ENCODE measurements at places on chromosomes 2 and 18.
A peak's percentile ranks its signal among the peaks of the same experiment; 100 is the strongest.

DNA sequence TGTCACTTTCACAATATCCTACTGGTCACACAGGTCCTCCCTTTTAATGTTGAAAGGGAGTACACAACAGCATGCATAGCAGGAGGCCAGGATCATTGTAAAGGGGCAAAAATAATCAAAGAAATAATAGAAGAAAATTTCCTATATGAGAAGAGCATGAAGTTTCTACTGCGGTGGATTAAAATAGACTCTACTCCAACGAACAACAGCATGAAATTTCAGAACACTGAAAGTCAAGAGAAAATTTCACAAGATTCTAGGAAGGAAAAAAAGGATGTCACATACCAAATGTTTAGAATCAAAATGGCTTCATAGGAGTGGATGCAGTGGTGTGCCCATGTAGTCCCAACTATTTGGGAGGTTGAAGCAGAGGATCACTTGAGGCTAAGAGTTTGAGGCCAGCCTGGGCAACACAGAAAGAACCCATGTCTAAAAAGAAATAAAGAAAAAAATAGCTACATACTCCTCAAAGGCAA lies 72.0 kb upstream of the EPAS1 start:
- DNase-seq: no peak

GRCh38 chr2:24049485-24050021 lies at the start of gene FKBP1B:
TSS of gene FKBP1B (plus strand) at chr2:24049741. CDS start at chr2:24049850, 109 bp downstream.
- DNase-seq: peak; percentile 66

- DNase-seq: no peak
These were observed 810.6 kb upstream of the PIK3C3 start for GRCh38 chr18:41144441-41144840.

GRCh38 chr2:11832531-11832930 lies 86.1 kb downstream of the LPIN1 start:
- no peak for DNase-seq

- DNase-seq: no peak
These were observed 140.8 kb downstream of the BCL11A start for GRCh38 chr2:60412620-60413019.

DNA sequence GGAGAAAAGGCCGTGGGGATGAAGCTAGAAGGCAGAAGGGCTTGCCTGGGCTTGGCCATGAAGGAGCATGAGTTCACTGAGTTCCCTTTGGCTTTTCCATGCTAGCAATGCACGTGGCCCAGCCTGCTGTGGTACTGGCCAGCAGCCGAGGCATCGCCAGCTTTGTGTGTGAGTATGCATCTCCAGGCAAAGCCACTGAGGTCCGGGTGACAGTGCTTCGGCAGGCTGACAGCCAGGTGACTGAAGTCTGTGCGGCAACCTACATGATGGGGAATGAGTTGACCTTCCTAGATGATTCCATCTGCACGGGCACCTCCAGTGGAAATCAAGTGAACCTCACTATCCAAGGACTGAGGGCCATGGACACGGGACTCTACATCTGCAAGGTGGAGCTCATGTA lies 2.9 kb downstream of the CTLA4 start:
- no peak for DNase-seq

GRCh38 chr2:150156876-150157275 lies 330.6 kb downstream of the RND3 start:
- DNase-seq: no peak

GRCh38 chr2:197799068-197799467 lies 5.3 kb upstream of the PLCL1 start:
- DNase-seq: no peak

DNA sequence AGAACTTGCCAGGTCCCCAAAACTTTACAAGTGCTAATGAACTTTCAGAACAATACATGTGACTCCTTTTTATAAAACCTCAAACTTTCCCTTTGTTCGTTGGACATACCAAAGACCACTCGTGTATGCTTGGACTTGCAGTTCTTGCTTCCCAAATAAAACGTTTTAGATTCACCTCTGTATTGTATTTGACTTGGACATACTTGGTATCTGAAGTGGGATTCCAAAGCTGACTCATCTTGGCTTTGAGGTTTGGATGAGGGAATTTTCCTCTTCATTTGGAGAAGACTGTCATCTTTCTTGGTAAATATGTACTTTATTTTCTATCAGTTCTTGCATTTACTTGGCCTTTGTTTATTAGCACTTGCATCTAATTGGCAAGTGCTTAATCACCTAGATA lies 8.0 kb upstream of the CYB5A start:
- DNase-seq: no peak

GRCh38 chr2:216635701-216636550 lies 2.7 kb downstream of the IGFBP2 start:
- DNase-seq: no peak

DNA sequence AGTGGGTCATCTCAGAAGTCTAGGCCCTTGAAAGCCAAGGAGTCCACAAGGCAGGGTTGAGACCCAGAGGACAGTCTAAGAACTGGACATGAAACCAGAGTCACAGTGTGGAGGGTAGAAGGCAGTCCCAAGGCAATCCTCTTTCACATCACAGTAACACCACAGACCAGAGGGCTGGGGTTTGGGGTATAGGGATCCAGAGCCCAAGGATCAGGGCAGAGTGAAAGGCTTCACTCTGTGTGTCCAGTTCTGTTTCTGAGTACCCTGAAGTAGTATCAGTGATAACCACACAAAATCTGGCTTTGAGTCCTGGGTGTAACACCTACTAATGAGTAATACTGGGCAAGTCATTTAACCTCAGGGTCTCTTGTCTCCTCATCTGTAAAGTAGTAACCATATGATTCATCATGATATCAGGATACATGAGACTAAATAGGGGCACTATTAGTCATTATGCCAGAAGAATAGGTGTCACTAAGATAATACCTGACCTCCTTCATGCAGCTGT lies 91.0 kb downstream of the ICA1L start:
- no peak for DNase-seq

DNA sequence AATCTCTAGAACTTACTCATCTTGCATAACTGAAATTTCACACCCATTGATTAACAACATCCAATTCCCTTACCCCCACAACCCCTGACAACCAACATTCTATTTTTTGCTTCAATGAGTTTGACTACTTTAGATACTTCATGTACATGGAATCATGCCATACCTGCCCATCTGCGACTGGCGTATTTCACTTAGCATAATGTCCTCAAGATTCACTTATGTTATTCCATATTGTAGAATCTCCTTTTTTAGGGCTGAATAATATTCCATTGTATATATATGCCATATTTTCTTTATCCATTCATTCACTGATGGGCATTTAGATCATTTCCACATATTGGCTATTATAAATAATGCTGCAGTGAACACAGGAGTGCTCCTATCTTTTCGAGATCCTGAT lies 13.8 kb downstream of the CTAGE1 start:
- no peak for DNase-seq

DNA sequence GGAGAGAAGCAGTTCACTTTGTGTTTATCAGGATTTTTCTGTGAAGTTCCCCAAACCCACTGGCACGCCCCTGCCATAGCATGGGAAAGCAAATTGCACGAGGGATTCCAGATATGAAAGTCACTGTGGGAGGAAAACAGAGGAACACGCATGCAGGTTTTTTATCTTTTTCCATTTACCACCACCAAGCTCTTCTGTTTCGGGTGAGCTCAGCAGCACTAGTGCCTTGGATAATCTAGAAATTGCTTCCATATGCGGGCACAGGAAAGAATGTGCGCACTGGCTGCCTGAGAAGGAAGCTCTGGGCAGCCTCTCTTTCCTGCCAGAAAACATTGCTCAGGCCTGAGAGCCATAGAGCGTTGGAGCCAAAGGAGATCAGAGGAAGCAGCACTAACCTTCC lies 65.9 kb upstream of the WIPF1 start:
- no peak for DNase-seq

- DNase-seq: no peak
These were observed 15.4 kb downstream of the GDF7 start for GRCh38 chr2:20682167-20682920.
